ENCODE measurements at places on chromosomes 5 and 9.

- no peak for DNase-seq
Measured at GRCh38 chr5:35900972-35901695, 37.3 kb downstream of the CAPSL start.

DNA sequence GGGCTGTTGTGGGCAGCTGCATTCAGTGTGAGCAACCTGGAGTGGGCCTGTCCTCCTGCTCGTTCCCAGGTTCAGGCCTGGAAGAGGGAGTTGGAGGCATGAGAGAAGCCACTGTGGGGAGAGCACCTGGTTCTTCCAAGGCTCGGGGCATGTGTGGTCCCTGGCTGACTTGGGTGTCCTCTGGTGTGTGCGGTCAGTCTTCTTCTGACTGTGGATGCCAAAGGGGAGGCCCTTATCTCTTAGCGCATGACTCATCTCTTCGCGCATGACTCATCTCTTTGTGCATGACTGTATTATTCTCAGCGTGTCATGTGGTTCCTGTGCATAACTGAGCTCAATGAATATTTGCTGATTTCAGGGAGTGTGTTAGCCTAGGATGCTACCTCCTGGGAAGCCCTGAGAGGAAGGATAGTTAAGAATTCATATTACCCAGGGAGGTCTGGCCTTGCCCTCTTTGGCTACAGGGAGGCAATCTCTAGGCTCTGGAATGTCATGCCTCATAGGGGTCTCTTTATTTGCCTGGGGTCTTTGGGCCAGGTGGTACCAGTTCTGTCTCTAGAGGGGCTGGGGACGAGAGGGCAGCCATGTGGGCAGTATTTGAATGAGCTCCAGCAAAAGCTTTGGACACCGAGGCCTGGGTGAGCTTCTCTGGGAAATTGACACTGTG is 188.7 kb downstream of the HSPA4 start:
- DNase-seq, result peak; percentile 32

GRCh38 chr9:135958485-135958884 is 2.7 kb downstream of the UBAC1 start:
- DNase-seq, result no peak

- DNase-seq, result no peak
Measured at GRCh38 chr9:2087500-2088313, 72.6 kb downstream of the SMARCA2 start.

GRCh38 chr5:140169410-140169809 is 5.6 kb upstream of the CYSTM1 start:
- no peak for DNase-seq

Data from AG09319 (cell line).